Bladder microvascular endothelial cell (primary cell): ENCODE measurements at places on chromosomes 2 and 18. TPM values are rescaled to one million over a fixed set of nuclear protein-coding genes. Genes with fewer than 3 reads are reported as not detected.

The ACMSD gene
- total RNA-seq, result not detected in 2 replicates

The TRIM43 gene
- total RNA-seq, result not detected in 2 replicates

The CRYGC gene
- not detected in 2 replicates for total RNA-seq

The KIF5C gene
- total RNA-seq, result 0.16 and 0.57 TPM in 2 replicates
